ENCODE measurements at places on chromosomes 16 and 17.

GRCh38 chr17:17797119-17797809, 39.5 kb downstream of the SREBF1 start:
- DNase-seq = no peak

GRCh38 chr17:65170839-65171238, 33.7 kb downstream of the RGS9 start:
- DNase-seq = no peak

GRCh38 chr17:41638194-41638593, 13.8 kb upstream of the KRT17 start:
- DNase-seq = no peak

GRCh38 chr17:19345067-19345460, 17.5 kb downstream of the B9D1 start:
- DNase-seq = no peak

- no peak for DNase-seq
Observed at GRCh38 chr17:63932721-63933120, 590 bp upstream of the CD79B start.

GRCh38 chr16:65195998-65196397, 74.1 kb upstream of the CDH11 start:
- DNase-seq = no peak

DNA sequence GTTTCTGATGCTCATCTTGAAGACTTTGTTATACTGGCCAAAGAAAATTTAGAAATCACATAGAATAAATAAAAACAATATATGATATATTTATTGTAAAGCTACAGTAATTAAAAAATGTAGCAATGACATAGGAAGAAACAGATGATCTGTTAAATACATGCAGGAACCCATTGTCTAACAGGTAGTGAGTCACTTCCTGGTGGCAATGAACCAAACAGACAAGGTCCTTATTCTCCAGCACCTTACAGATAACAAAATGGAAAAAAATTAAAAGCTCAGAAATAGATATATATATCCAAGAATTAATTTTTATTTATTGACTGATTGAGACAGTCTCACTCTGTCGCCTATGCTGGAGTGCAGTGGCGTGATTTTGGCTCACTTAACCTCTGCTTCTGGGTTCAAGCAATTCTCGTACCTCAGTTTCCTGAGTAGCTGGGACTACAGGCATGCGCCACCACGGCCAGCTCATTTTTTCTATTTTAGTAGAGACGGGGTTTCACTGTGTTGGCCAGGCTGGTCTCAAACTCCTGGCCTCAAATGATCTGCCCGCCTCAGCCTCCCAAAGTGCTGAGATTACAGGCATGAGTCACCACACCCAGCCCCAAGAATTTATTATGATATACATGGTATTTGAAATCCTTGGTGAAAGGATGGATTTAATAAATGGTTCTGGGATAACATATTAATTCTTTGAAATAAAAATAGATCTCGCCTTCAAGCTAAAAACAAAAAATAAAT, 7.5 kb downstream of the NETO2 start:
- no peak for DNase-seq

GRCh38 chr16:88578446-88579313, 8.5 kb downstream of the ZC3H18 start:
- no peak for DNase-seq

DNA sequence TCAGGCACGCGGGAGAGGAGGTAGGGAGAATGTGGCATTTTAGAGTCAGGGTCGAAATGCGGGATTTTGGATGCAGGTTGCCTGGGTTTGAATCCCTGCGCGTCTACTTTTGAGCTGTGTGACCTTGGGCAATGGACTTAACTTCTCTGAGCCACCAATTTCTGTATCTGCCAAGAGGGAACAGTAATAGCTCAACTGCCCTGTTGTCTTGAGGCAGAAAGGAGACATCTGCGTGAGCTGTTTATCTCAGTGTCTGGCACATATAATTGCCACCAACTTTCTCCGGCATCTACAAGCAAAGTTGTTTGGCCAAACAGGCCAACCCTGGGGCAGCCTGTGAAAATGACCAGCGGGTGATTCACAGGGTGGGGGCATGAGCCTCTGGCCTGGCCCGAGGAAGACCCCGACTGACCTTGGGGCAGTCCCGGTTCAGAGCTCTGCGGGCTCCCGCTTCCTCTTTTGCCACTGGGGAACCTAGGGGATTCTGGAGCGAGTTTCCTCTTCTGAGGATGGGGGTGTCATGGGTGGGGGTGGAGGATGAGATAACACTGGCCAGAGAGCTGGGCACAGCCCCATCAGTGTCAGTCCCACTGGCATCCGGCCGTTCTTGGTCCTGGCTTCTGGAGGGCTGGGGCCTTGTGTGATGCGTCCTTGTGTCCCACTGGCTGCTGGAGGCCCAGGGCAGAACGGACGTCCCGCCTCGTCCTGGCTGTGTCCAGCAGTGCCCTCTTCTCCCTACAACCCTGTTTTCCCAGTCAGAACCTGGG, 1.3 kb downstream of the SNN start:
- no peak for DNase-seq

GRCh38 chr17:82348866-82349265, 10.2 kb upstream of the TEX19 start:
- DNase-seq = no peak
